Stimulated activated CD4-positive, alpha-beta T cell treated with anti-CD3 and anti-CD28 coated beads, Interleukin-15, amount 100 ng/mL, for 1 hour (primary cell): ENCODE measurements at places on chromosomes 1 and 21.

DNA sequence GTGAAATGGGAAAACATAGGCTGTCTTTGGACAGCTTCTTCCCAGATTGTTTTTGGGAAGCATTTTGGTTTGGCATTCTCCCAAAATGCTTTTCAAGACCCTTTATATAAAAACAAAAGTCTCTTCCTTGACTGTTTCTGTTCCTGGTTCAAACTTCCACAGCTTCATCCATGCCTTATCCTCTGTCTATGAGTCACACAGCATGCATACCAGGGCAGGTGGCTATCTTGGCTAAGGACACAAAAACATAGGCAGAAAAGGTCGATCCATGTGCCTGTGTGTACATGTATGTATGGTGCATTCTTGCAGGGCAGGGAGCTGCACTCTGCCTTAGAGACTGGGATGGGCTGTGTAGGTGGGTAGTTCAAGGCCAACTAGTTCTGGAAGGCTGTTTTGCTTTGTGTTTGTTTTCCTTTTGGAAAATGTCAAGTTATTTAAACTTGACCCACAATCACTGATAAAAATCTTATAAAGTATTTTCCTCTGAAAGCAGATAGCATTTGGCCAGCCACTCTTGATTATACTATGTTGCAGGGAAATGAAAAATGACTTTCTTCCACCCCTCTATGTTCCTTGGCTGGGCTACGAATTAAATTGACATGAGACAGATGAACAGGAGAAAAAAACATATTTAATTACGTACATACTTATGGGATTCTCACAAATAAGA is 437.0 kb downstream of the SIPA1L2 start:
- no peak for DNase-seq

GRCh38 chr1:151479462-151479861 is 20.2 kb upstream of the POGZ start:
- DNase-seq: no peak

- no peak for DNase-seq
These were observed 52.3 kb downstream of the ITPKB start for GRCh38 chr1:226686440-226687425.

- no peak for DNase-seq
These were observed 65.2 kb upstream of the TARBP1 start for GRCh38 chr1:234544087-234544579.

DNA sequence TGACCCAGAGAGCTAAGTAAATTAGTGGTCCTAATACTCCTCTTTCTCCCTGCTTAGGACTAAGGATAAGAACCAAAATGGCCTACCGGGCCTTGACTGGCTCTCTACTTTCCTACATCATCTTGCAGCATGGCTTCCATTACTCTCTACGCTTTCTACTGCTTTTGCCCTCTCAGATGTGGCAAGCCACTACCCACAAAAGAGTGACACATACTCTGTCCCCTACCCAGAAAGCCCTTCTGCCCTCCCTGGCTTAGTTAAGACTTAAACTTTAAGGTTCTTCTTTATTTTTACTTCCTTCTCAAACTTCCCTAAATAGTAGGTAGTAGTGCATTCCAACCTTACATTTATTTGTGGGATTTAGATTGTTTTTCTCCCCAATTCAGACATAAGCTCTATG is 228.1 kb downstream of the TPR start:
- no peak for DNase-seq

DNA sequence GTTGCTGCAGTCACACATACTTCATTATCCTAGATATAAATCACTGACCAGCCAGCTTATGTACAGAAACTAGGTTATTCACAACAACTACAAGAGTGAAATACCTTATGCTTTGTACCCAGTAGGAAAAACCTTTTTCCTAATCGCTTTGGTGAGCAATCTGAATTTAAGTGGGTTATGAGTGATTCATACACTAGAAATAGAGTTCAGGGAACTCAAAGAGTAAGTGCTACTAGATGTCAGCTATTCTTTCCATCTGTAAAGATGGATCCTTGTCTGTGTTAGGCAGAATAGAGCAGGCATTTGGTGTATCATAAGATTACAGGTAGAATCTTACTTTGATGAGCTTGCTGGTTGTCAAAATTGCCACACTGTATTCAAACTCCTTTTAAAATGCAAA is 101.9 kb downstream of the ZNF644 start:
- DNase-seq: no peak

DNA sequence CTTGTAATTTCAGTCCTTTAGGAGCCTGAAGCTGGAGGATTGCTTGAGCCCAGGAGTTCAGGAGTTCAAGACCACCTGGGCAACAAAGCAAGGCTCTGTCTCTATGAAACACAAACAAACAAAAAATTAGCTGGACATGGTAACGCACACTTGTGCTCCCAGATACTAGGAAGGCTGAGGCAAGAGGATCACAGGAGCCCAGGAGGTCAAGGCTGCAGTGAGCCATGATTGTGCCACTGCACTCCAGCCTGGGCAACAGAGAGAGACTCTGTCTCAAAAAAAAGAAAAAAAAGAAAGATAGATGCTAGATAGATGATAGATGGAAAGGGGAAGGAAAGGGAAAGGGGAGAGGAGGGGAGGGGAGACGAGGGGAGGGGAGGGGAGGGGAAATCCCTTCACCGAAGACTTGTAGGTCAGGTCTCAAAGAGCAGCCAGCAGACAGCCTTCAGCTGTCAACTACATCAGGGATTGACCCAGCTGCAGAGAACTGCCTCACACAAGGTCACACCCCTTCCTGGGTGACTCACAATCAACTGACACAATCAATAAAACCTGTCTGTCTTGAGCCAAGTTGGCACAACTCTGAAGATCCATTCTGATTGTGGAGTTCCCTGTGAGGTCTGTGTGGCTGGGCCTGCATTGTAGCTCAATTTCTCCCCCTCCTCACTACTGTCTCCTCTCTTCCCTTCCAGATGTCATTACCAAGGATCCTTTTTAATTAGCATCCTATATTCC is 200.6 kb downstream of the RGS7 start:
- no peak for DNase-seq

- DNase-seq: peak; percentile 80
These were observed 9.1 kb upstream of the MTFR1L start for GRCh38 chr1:25810341-25811299.

DNA sequence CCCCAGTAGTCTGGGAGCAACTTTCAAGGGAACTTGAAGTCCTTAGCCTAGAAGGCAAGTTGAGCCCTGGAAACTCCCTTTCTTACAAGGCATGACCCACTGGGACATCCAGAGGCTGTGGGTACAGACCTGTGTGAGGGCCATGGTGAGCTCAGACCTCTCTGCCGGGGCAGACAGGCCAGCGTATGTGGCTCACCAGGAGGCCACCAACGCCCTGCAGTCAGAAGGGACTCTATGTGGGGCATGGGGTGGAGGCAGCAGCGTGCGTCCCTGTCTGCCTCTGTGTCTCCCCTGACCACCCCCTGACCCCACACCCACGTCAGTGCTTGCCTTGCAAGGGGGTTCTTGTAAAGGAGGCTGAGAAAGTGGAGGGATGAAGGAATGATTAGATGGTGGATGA is 10.8 kb downstream of the COQ8A start:
- DNase-seq: no peak
